ENCODE measurements at places on chromosomes 11 and 22.

- no peak for DNase-seq
Observed at GRCh38 chr11:78318321-78319114, 99.1 kb downstream of the GAB2 start.

DNA sequence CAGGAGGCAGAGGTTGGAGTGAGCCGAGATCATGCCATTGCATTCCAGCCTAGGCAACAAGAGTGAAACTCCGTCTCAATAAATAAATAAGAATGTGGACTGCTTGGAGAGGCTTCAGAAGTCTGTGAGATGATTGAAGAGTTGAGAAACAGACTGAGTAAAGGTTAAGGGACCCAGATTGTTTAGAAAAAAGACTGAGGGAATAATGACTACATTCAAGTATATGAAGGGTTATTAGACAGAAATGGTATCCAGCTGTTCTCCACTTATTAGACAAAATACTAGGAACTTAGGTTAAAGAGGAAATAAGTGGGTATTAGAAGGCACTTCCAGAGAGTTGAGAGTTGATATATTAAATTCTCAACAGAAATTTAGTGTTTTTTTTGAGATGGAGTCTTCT lies 10.5 kb upstream of the YAP1 start:
- no peak for DNase-seq

GRCh38 chr22:47107431-47107830 lies 345.0 kb downstream of the TBC1D22A start:
- no peak for DNase-seq

- no peak for DNase-seq
Observed at GRCh38 chr11:76167590-76167989, 38.7 kb downstream of the WNT11 start.

GRCh38 chr11:13140028-13140870 lies 131.1 kb downstream of the RASSF10 start:
- no peak for DNase-seq

Measured in NCI-H774 (cell line).